ENCODE measurements at places on chromosomes 12 and 14.

- DNase-seq, result no peak
Measured at GRCh38 chr12:6772726-6773589, 638 bp downstream of the LAG3 start.

GRCh38 chr12:80862531-80862930 is 75.2 kb downstream of the LIN7A start:
- DNase-seq, result peak; percentile 54

- no peak for DNase-seq
Measured at GRCh38 chr14:71460091-71460490, 472.1 kb upstream of the RGS6 start.

DNA sequence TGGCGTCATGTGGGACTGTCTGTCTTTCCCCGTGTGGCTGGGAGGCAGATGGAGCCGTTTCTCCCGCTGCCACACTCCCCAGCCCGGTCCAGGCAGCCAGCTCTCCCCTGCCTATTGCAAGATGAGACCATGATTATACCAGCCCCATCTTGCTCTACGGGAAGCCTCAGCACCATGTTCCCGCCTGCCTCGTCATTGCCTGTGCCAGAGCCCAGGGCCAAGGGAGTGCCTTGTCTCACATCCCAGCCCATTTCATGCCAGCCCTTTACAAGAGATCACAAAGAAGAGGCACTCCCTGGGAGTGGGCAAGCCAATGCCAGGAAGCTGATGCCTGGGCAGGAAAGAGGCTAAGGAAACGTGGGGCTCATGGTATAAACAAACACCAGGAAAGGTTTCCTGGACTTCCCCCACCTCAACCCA is 23.9 kb downstream of the GPR68 start:
- DNase-seq, result no peak

DNA sequence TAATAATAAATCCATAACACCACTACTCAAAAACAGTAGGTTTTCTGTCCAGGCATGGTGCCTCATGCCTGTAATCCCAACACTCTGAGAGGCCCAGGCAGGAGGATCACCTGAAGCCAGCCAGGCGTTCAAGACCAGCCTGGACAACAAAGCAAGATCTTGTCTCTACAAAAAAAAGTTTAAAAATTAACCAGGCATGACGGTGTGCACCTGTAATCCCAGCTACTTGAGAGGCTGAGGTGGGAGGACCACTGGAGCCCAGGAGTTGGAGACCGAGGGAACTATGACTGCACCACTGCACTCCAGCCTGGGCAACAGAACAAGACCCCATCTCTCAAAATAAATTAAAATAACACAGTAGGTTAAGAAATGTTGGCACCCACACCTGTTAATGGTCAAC is 44.5 kb upstream of the AP4S1 start:
- DNase-seq, result no peak

DNA sequence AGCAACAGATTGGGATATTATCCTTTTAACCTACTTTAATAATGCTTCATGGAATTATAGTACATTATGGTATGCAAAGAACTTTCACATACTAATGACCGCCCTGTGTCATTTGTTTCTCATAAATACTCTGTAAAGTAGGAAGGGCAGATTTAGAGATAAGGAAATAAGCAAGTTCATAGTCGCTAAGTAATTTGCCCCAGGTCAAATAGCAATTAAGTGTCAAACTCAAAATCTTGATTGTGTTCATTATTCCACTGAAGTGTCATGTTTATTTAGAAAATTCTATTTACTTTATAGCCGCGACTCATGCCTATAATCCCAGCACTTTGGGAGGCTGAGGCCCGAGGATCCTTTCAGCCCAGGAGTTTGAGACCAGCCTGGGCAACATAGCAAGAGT is 98.7 kb upstream of the ATF1 start:
- no peak for DNase-seq

DNA sequence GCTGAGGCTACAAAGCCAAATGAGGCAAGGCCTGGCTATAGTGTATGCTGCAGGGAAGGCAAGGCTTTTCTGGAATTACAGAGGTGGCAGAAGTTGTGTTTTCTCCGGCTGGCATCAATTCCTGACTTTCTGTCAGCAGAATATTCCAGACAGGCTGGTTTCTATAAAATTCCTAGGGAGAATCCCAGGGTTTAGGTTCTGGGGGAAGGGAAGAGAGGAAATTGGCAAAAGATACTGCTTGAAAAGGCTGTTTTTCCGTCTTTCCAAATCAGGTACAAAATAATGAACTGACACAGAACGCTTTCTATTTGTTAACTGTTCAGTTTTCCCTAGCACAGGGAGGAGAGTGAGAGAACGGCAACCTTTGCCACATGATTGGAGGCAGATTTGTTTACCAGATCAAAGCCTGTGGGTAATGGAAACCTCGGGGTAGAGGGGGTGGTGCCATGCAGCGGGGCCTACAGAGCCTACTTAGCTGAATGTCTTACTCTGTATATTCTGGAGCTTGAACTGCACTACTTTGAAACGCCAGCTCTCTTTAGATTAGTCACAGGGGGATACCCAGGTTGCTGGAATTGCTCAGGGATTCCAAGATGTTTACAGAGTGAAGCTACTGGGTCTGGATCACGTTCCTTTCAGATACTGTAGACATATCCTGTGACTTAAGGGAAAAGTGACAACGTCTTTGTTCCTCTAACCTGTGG is 65.8 kb upstream of the DACT1 start:
- DNase-seq, result peak; percentile 21

DNA sequence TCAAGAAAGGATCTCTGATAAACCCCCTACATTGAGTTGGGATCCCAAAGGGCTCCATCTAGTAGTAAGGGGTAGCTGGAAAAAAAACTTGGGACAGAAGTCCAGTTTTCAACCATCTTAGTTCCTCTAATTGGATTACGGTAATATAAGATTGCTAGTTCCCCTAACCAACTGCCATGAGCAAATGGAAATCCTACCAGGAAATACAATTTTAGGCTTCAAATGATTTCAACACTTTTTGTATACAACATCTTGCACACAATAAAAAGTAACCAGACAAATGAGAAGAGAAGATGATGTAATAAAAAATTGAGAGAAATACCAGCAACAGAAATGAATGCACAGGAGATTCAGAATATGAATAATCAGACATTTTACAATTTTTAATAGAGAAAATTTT is 73.0 kb downstream of the TSHR start:
- DNase-seq, result no peak

DNA sequence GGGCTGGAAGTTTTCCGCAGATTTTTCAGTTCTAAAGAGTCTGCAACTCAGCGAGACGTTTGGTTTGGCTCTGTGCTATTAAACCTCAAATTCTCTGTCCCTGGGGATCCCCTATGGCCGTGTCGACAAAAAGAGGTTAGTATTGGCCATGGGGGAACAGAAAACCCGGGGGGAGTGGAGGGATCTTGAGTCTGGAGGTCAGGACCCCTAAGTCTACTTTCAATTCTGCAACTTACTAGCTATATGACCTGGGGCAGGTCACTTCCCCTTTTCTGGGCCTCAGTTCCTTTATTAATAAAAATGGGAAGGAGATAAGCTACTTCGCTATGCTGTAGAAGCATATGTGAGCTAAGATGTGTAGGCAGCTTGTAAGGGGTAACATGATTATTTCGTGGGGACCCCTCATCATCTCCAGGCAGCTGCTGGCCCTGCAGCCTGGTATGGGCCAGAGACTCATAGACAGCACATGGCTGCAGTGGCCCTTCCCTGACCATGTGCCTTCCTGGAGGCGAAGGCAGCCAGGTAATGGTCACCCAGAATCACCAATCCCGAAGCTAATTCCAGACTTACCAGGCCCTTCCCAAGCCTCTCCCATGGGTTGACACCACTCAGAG is 8.6 kb downstream of the ASB2 start:
- DNase-seq, result no peak

Measured in fibroblast of lung (primary cell).